ENCODE measurements at places on chromosomes 2 and 18.

- DNase-seq: no peak
These were observed 70.5 kb downstream of the FAM168B start for GRCh38 chr2:131022731-131023130.

DNA sequence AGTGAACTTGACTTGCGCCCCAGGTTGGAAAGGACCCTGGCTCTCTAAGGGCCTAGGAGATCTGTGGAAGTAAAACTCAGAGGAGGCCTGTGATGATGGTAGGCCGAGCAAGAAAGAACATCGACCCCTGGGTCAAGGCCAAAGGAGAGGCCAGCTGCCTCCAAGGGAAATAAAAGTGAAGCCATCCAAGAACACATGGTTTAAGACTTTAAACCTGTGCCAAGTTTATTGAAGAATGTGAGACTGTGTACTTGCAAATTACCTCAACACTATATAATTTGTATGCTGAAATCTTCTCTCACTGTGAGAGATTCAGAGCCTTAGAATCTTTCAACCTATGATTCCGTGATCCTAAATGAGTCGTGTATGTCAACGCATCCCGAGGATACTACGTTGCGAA lies 40.7 kb upstream of the COBLL1 start:
- DNase-seq: no peak

DNA sequence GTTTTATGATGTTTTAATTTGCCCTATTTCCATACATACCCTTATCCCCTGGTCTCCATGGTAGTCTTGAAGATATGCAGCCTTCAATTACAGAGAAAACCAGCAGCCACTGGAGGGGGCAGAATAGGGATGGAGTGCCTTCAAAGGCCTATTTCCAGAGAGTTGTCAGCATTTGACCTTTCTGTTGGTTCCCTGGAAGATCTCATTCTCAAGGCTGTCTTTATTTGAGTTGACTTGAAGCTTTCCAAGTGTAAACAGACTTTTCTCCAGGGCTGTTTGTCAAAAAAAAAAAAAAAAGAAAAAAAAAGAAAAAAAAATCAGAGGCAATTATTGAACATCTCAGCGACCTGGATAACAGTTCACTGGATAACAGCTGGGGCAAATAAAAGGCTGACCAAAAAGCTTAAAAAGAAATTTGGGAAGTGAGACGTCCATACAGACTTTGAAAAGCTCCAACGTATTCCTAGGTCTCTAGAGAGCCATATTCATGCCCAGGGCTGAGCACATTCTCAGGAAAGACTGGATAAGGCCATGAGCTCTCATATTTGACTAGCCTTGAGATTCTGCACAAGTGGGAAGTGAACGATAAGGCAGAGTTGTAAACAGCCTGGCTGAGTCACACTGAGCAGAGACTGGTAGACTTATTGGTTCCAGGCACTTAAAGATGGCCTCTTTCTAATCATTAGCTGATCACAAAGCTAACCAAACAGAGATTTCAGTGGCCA lies 126.6 kb downstream of the VAPA start:
- DNase-seq: no peak

- no peak for DNase-seq
These were observed 233.0 kb upstream of the TNP1 start for GRCh38 chr2:217092710-217093379.

All from T follicular helper cell (primary cell).